Activated CD4-positive, alpha-beta T cell treated with anti-CD3 and anti-CD28 coated beads, Interleukin-2, Interleukin-4, amounts not matched to agents 100 ng/mL and 50 ng/mL, durations not matched to agents 16 hours and 8 hours (primary cell): ENCODE measurements at places on chromosomes 5 and 9.

DNA sequence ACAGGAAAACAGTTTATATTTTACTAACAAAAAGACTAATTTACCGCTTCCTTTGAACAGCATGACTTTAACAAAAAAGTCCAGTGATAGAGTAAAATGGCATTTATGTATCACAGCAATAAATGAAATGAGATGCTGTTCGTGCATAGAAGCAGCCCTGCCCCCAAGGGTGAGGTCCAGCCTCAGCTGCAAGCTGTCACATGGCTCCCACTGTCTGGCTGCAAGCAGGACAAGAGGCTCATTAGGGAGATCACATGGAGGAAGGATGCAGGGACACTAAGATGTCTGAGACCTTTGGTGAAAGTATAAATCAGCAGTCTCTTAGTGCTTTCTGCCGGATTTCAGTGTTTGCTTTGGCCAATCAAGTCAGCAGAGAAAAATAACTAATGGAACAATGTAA is 23.0 kb downstream of the GDNF start:
- no peak for DNase-seq

DNA sequence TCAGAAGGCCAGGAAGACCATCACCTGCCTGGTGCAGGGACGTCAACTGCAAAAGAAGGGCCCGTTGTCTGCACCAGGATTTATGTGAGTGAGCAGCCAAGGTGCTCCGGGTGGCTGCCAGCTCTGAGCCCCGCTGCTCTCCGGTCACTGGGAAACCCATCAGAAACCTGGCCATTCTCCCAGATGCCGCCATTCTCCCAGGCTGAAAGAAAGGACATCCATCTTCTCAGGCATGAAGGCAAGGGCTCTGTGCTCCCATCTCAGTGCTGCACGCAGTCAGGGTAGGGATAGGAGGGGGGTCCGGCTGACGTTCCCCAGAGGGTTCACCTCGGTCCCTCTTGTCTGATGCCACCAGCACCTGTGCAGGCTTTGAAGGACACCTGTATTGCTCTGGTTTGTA is 158.4 kb downstream of the ERCC6L2 start:
- no peak for DNase-seq

- no peak for DNase-seq
Observed at GRCh38 chr9:37053684-37054362, 19.8 kb upstream of the PAX5 start.

DNA sequence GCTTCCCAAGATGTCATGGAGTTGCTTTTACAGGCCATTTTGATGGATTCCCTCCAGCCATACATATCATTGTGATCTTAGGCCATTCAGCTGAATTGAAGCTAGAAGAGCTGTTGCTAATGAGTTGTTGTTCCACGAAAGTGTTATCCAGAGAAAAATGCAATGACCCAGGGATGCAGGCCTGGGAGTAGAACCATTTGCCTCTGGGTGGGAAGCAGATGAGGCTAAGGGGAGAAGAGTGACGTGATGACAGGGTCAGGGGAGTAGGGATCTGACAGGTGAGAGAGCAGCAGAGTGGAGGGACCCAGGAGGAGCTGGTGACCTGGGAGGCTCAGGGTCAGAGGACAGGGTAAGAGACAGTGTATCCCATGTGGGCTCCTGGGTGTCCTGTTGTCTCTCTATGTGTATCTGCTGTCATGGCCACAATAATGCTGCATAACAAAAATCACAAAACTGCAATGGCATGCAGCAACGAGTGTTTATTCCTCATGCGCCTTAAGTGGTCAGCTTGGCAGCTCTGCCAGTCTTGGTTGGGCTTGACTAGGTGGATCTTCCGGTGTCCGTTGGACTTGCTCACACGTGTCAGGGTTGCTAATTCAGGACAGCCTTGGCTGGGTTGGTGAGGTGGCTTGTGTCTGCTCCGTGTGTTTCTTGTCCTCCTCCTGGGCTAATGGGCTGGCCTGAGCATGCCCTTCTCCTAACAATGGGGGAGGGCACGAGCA is 90.6 kb downstream of the LIFR start:
- no peak for DNase-seq

GRCh38 chr9:108104991-108105390 is 615.4 kb upstream of the KLF4 start:
- no peak for DNase-seq

GRCh38 chr9:76610011-76610352 is 151.0 kb downstream of the GCNT1 start:
- no peak for DNase-seq

DNA sequence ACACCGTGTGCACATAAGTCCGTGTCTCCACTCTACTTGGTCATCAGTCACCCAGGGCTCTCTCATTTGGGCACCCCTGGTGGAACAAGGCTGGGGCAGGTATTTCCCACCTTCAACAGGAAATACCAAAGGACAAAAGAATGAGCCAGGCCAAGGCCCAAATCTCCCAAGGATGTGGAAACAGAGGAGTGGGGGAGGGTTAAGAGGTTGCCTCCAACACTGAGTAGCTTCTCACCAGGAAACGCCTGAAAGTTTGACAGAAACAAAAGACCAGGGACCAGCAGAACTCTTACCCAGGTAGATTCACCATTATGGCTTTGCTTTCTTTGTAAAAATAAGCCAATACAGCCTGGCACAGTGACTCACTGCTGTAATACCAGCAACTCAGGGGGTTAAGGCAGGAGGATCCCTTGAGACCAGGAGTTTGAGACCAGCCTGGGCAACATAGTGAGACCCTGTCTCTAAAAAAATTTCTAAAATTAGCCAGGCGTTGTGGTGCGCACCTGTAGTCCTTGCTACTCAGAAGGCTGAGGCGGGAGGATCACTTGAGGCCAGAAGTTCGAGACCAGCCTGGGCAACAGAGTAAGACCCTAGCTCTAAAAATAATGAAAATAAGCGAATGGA is 12.7 kb downstream of the SLC1A3 start:
- no peak for DNase-seq

GRCh38 chr9:134870746-134871662 is 9.6 kb upstream of the FCN2 start:
- DNase-seq = no peak

- DNase-seq = no peak
Observed at GRCh38 chr5:129445379-129445778, 14.7 kb upstream of the ADAMTS19 start.

DNA sequence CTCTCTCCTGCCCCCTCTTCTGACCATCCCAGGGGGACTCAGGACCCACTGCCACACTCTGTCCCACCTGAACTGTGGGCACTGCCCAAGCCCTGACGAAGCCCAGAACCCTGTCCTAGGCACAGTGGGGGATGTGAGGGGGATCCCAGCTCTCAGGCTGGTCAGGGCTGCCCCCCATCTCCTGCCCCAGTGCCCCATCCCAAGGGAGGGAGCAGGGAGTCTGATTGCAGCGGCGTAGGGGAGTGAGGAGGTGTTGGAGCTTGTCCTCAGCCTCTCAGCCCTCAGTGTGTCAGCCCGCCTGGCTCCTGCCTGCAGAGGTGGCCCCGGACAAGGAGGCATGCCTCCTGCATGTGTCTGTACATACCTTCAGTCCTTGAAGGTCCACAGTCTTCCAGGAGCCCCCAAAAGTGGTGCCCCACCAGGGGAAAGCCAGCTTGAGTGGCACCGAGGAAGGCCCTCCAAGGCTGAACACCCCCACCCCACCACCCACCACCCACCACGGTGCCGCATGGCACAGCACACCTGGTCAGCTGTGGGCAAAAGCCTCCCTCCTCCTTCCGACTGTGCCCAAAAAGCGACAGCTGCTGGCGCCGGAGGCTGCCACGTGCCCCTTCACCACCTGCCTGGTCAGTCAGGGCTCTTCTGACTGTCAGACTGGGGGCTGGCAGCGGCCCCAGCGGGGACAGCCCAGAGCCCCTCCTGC is 930 bp downstream of the SARDH start:
- no peak for DNase-seq

GRCh38 chr5:108271127-108271526 is 110.8 kb downstream of the FBXL17 start:
- no peak for DNase-seq
